Activated CD4-positive, alpha-beta T cell treated with anti-CD3 and anti-CD28 coated beads for 1 hour (primary cell): ENCODE measurements at places on chromosomes 12 and 14.

DNA sequence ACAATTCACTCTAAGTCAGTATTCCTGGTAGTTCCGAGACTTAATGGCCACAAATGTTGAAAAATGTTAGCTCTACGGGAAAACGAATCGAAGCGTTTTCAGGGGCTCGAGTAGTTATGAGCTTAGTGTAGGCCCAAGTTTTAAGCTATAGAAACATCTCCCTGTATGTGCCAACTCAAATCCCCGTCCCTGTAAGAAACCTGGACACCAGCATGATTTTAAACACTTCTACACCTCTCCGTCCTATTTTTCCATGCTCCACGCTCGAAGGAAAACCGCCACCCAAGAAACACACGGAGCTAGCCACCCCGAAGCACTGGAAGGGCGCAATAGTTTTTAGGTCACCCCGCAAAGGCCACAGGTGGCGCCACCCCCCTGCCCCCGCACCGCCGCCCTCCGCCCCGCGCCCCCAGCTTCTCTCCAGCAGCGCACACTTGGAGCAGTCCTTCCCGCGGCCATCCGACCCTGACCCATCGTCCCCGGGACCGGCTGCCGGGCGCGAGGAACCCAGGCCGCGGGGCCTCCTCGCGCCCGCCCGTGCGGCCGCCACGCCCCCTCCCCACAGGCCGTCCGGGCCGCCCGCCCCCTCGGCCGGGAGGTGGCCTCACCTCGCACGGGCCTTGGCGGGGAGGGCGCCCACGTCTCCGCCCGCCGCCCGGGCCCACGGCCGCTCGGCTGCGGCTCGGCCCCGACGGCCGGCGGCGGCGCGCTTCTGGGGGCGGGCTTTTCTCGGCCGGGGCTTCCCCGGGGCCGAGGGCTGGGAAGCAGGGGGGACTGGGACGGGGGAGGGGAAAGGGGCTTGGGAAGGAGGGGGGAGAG lies 522 bp downstream of the R3HDM2 start:
- no peak for DNase-seq

DNA sequence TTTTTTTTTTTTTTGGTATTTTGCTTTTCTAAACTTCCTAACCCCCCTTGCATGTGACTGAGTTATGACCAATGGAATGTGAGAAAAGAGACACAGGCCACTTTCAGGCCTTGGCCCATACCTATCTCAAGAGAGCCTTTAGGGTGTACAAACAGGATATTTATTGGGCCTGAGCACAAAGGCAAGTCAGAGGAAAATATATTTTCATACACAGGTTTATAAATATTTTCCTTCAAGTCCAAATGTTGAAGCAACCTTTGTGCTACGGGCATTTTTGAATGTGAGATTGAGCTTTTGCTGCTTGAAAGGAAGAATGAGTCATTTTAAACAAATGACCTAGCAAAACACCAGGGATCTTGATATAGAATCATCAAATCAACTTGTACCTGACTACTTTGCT lies 228.6 kb upstream of the E2F7 start:
- no peak for DNase-seq

DNA sequence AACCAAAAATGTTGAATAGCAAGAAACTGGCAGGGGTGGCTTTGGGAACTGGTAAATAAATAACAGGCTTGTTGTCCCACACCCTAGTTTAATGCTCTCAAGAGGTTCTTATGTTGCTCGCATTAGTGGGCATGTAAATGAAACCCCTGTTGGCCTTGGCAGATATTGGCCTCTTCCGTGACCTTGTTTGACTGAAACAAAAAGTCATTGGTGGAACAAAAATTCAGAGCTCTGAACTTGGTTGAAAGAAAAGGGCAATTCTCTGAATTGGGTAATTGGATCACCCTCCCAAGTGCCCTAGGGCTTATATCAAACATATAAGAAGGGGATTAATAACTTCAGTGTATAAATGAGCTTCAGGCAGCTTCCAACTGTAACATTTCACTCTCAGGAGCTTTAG lies 426.2 kb downstream of the ZFP36L1 start:
- DNase-seq, result no peak

DNA sequence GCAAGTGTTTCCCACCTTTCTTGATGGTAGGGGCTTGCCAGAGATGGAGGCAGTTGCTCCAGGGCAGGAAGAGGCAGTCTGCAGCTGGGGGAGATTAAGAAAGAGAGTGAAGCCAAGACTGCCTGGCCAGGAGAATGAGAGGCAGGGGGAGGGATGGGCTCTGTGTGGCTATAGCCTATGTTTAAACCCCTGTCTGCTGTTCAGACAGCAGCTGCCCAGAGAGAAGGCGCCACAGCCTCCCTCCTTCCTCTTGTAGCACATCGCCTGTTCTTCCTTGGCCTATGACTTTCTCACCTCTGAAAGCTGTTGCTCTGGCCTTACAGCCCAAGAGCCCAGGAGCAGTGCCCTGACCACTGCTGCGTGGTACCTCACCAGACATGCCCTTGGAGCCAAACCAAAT lies 61.7 kb downstream of the EMP1 start:
- no peak for DNase-seq

DNA sequence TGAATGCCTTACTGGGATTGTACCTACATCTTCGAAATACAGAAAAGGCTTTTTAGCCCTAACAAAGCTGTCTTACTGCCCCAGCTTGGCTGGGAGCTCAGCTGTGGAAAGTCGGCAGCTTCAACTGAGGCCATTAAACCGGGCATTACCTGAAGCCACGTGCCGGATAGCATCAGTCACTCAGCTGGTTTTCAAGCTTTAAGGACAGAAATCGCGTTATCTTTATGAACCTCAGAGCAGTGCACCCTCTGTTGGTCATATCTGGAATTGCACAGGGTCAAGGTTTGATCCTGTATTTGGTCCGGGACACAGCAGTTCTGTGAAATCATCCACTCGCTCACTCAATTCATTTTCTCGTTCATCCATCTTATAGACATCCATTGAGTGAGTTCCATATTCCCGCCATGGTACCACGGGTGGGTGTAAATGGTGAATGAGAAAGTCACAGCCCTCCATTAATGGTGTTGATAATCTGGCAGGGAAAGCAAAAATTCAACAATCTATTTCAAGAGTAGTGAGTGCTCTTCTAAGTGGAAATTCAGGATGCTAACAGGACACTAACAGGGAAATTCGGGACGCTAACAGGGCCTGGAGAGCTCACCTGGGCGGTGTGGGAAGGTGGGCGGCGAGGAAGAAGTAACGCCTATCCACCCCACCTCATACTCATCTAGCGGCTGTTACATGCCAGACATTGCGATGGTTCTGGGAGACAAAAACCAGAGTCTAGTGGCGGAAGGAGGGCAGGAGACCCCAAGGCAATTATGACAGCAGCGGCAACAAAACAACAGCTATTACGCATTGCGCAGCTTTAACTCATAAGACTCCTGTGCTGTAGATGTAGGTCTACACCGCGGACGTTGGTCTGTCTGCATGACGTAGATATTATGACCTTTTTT lies 60.6 kb upstream of the TCL1A start:
- peak; percentile 24 for DNase-seq

- DNase-seq, result no peak
Measured at GRCh38 chr12:70628701-70629480, 8.3 kb downstream of the PTPRB start.

GRCh38 chr14:89911010-89911919 lies 43.3 kb downstream of the EFCAB11 start:
- no peak for DNase-seq
